Daoy (cell line): ENCODE measurements at places on chromosomes 2 and 18. TPM values are rescaled to one million over a fixed set of nuclear protein-coding genes. Genes with fewer than 3 reads are reported as not detected.

The CFAP210 gene
- total RNA-seq = not detected in 2 replicates

The NGEF gene
- total RNA-seq = 0.17 and 3.3 TPM in 2 replicates

The C2orf15 gene
- total RNA-seq = 0.11 TPM in 1 of 2 replicates, not detected in the other

The RESP18 gene
- not detected in 2 replicates for total RNA-seq

The MOGAT1 gene
- not detected in 2 replicates for total RNA-seq
